ENCODE measurements at places on chromosomes 1 and 21.

DNA sequence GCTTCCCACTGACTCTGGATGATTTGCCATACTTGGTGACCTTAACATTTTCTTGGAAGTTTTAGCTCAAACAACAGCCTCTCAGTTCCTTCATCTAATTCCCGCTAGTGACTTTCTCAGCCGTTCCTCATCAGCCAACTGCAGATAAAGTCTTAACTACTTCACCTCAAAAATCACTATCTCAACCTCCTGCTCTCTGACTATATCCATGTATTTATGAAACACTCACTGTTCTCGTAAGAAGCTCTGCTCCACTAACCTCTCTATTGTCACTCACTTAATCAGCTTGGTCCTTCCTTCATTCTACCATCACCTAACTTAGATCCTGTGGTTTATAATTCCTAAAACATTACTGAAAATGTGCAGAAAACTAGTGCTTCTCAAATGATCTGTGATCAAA is 1551.6 kb downstream of the MRPL39 start:
- no peak for DNase-seq

DNA sequence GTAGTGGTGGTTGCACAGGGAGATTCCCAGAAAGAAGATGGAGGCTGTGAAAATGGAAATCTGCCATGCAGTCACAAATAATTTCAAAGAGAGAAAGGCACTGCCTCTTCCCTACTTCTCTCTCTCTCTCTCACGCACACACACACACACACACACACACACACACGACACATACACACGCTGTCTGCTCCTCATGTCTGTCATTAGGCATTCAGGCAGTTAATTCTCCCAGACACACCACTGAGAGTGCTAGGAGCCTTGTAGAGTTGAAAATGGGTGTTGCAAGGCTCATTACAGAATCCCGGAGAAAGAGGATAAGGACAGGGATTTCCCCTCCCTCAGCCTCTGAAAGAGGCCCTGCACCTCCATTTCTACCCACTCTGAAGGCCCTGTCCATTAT is 47.8 kb upstream of the LRRN2 start:
- no peak for DNase-seq

DNA sequence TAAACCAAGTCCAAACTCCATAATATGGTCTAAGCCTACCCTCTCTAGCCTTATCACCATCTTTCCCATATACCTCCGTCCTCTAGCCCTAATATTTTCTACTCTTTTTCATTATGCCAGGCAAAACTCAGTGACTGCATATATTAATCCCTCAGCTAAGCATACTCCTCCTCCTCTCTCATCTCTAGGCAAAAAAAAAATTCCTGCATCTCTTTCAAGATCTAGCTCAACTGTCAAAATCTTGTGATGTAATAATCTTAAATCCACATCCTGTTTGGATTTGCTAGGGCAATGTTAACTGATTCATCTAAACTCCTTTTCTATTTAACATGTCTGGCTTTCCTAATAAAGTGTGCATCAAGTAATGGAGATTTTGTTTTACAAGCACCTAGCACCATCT is 20.4 kb downstream of the PRPF38A start:
- DNase-seq = no peak

DNA sequence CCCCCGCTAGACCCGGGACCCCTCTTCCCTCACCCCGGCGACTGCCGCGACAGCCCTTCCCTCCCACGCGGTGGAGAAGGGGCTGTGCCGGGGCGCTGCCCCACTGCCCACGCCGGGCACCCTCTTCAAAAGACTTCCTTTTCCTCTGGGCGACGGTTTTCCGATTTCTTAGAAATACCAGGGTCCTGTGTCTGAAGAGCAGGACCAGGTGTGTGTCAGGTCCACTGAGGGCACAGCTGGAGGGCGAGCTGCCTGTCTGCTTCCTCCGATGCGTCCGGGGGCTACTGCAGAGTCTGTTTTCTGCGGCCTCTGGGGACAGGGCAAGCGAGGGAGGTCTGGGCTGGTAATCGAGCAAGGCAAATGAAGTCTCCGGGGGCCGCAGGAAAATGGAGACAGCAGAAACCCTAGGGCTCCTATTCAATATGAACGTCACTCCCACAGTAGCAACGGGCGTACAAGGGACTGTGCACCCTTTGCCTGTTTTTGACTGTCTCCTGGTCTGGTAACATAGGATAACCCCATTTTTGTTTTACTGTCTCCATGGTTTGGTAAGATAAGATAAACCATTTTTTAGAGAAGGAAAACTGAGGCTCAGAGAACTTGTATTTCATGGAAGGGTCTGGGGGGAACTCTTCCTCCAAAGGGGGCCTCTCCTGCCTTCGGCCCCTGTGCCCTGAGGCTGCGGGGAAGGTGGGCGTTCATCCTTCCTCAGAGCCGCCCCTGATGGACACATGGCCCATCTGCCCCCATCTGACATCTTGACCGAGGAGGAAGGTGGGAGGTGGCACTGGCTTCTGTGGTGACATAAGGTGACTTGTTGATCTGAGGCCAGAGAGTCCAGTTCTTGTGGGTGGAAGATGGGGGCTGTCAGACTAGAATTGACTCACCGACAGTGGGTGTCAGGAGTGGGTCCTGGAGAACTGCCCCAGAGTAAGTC is 970 bp downstream of the TNFRSF1B start:
- peak; percentile 57 for DNase-seq

- no peak for DNase-seq
These were observed 285.3 kb upstream of the C1orf105 start for GRCh38 chr1:172135076-172135672.

GRCh38 chr1:192810253-192810880 is 1.5 kb downstream of the RGS2 start:
- no peak for DNase-seq

- DNase-seq = no peak
These were observed 67.4 kb downstream of the GPR137B start for GRCh38 chr1:236209713-236210112.

GRCh38 chr21:14452727-14453241 is 69.8 kb upstream of the HSPA13 start:
- DNase-seq = no peak

GRCh38 chr1:45266151-45266801 is 59.9 kb upstream of the ZSWIM5 start:
- no peak for DNase-seq

GRCh38 chr1:192952646-192953045 is 106.5 kb downstream of the UCHL5 start:
- DNase-seq = no peak
